Activated CD4-positive, alpha-beta T cell treated with anti-CD3 and anti-CD28 coated beads for 4 hours (primary cell): ENCODE measurements at places on chromosomes 12 and 14.

DNA sequence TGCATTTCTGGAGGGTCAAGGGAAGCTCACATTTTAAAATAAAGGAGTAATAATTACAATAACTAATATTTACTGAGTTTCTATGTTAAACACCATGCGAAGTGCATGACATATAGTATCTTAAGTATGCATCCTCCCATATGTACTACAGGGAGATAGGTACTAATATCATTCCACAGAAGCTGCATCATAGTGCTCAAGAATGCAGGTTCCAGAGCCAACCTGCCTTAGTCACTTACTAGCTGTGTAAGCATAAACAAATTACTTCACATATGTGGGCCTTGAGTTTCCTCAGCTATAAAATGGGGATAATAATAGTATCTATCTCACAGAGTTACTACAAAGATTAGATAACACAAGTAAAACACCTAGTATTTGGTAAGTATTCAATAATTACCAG is 18.3 kb downstream of the ARMH4 start:
- DNase-seq = no peak

DNA sequence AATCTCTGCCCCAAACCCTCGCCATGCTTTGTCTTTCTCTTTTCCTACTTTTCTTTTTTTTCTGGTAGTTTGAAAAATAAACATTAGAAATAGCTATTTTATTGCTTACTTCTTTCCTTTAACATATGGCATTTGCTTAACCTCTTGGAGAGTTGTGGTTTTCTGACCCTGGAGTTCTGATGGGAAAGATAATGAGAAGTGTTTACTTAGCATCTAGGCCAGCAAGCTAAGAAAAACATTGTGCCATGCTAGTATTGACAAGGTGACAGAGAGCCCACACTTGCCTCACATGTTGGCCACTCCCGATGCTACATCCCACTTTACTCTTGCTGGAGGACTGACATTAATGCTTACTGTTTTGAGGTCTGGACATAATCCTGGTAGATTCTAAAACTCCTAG is 886.2 kb downstream of the DIO2 start:
- no peak for DNase-seq

GRCh38 chr12:48329199-48329939 is 21.4 kb downstream of the ZNF641 start:
- DNase-seq = no peak

DNA sequence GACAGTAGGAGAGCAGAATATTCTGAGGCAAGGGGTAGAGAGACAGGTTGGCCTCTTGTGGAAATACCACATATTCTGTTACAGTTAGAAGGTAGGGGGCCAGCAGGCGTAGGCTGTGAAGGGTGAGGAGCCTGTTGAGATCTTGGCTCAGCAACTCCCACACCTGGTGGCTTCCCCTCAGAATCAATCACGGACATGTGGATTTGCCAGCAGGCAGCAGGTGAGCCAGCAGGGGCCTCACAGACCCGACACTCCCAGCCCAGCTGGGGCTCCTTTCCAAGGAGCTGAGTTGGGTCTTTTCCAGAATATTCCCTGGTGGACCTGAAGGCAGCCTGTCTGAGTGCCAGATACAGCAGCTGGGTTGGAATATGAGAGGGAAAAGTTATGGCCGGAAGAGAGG is 150.0 kb upstream of the CRY1 start:
- DNase-seq = no peak

- DNase-seq = no peak
Measured at GRCh38 chr12:41443690-41444089, 255.6 kb downstream of the PDZRN4 start.

DNA sequence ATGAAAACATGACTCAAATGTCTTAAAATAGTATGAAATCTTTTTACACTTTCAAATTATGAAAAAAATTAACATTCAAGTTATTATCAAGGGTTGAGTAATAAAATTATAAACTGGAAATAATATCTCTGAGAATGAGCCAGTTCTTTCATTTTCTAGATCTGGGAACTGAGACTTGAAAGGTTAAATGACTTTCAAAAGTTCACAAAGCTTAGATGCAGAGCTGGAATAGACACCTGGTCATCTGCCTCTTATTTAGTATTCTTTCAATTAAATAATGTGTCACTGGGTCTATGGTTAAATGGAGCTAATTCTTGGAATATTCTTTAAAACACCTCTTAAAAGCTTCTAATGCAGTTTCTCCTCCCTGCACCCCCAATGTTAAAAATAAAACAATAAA is 86.6 kb downstream of the CDK17 start:
- no peak for DNase-seq

DNA sequence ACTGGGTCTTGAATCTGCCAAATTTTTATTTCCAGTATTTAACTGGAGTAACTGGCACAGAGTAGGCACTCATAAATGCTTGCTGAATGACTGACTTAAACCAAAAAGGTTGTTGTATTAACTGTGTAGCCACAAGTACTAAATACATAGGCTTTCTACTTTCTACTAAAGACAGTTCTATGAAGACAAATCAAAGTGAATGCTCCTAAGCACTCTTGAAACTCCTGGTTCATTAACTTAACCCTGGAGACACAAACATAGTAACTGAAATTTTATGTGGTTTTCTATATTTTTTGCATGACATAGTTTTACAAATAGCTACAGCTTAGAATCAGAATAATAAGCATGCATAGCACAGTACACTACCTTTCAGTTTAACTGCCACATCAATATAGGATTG is 70.4 kb downstream of the TXNDC16 start:
- DNase-seq = no peak

GRCh38 chr14:89720076-89720687 is 234.3 kb downstream of the EFCAB11 start:
- peak; percentile 15 for DNase-seq

- DNase-seq = no peak
Measured at GRCh38 chr14:37553935-37554550, 41.0 kb downstream of the FOXA1 start.

DNA sequence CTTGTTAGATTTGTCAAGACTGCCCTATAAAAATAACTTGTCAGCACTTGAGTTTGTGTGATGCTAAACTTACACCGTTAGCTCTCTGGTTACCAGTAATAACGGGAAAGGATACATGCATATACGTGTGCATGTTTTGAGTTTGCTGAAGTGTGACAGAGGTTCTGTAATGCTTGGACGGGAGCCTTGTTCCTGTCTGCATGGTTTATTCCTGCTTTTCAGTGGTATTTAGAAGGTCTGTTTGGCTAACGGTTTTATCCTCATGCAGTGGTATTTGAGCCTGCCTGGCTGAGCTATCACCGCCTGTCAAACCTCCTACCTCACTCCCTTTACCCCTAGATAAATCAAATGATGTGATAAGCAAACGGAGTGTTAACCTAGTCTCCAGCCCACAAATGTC is 305.6 kb downstream of the GALC start:
- DNase-seq = no peak

DNA sequence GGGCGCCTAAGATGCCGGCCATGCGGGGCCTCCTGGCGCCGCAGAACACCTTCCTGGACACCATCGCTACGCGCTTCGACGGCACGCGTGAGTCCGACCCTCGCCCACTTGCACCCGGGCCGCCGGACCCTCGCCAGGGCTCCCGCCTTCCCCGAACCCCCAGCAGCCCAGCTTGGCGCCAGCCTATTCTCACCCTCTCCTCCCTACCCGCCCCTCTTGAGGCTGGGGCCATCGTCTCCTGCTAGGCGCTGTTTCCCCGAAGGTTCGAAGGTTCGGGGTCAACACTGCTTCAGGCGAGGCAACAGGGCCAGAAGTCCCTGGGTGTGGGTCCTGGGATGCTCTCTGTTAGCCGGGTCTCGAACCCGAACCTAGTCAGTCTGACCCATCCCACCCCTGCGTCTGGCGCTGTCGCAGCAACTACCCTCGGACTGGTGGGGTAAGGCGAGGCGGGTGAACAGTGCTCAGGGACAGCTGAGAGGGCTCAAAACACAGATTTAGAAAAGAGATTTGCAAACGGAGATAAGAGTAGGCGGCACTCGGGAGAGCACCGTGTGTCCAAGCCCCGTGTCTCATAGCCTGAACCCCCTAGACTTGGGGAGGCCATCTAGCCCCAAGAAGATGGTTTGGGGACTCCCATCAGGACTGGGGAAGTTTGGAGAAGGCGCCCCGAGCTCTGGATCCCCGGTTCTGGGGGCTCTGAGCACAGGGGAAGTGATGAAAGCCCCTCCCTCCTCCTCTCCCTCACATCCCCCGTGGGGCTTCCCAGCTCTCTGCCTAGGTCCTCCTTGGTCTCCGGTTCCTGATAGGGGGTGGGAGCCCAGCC is 787 bp downstream of the KCNH3 start:
- no peak for DNase-seq

- no peak for DNase-seq
Measured at GRCh38 chr12:31507966-31508365, 83.0 kb downstream of the DENND5B start.

- DNase-seq = no peak
Measured at GRCh38 chr14:50530358-50530757, 2.0 kb downstream of the MAP4K5 start.

DNA sequence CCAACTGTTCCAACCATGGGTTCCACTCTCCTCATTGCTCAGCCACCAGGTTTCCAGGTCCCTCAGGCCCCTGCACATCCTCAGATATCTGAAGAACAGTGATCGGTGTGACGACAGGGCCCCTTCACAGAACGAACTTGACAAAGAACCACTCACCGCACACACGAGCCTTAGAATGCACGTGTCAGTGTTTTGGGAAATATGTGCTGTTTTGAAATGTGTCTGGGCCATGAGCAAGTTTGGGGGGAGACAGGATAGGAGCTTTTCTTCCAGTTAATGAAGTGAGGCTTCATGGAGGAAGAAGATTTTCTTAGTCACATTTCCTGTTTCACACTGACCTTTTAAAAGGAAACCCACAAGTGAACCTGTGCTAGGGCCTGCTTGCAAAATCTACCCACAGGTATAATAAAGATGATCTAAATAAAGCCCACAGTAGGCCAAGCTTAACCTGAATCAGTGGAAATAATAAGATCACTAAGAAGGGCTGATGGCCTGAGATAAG is 58.6 kb downstream of the ZFP36L1 start:
- peak; percentile 62 for DNase-seq

- no peak for DNase-seq
Measured at GRCh38 chr14:77485256-77485655, 13.4 kb downstream of the ISM2 start.

DNA sequence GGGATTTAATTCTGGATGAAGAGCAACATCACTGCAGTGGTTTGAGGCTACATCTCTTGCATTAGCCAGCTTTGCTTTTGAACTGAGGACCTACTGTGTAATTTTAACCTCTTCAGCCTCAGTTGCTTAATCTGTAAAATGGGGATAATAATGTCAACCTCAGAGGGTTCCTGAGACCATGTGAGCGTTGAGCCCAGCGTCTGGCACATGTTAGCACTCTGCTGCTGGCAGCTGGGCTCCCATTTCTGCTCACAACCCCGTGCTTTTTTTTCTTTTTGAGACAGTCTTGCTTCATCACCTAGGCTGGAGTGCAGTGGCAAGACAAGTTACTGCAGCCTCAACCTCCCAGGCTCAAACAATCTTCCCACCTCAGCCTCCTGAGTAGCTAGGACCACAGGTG is 31.6 kb downstream of the TESC start:
- no peak for DNase-seq

DNA sequence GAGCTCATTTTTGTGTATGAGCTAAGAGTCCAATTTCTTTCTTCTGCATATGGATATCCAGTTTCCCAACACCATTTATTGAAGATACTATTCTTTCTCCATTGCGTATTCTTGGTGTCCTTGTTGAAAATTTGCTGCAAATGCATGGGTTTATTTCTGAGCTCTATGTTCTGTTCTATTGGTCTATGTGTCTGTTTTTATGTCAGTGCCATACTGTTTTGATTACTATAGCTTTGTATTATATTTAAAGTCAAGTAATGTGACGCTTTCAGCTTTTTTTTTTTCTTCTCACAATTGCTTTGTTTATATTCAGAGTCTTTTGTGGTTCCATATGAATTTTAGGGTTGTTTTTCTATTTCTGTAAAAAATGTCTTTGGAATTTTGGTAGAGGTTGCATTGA is 247.1 kb upstream of the TBX3 start:
- no peak for DNase-seq

DNA sequence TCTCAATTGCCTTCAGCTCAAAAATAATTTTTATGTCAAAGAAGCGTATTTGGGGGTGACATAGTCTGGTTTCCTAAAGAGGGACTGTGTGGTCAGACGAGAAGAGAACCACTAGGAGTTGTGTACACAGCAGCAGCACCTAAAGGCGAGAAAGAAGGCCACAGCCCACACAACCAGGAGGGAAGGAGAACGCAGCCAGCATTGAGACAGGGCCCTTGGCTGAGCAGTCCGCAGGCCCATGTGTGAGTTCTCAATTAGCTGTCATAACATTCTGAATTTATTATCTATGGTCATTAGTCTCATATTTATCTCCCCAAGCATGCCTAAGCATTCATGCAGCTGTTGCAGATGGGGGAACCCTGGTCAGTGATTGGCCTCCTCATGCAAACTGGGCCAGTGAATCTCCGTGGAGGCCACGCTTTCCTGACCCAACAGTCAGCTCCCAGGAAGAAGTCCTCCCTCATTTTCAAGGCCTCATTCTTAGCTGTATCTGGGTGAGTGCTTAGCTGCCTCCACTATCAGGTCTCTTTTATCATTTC is 81.2 kb upstream of the ATF7IP start:
- no peak for DNase-seq

GRCh38 chr14:104688505-104689108 is 811 bp upstream of the INF2 start:
- DNase-seq = no peak

DNA sequence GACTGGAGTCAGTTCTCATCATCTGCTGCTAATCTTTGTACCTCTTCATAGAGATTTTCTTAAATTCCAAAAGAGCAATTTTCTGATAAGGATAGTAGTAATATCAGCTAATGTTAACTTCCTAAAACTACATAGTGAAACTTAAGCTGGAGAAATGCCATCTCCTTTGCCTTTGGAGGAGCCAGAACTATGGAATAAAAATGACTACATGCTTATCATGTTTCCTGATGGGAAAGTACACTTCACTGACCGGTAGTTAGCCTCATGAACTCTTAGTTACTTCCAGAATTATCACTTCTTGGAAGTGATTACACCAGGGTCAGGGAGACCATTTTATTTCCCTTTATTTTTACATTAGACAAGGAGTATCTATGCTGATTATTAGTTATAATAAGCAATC is 1222.1 kb upstream of the TMEM132C start:
- DNase-seq = no peak

GRCh38 chr12:65152012-65152411 is 17.4 kb upstream of the LEMD3 start:
- no peak for DNase-seq

DNA sequence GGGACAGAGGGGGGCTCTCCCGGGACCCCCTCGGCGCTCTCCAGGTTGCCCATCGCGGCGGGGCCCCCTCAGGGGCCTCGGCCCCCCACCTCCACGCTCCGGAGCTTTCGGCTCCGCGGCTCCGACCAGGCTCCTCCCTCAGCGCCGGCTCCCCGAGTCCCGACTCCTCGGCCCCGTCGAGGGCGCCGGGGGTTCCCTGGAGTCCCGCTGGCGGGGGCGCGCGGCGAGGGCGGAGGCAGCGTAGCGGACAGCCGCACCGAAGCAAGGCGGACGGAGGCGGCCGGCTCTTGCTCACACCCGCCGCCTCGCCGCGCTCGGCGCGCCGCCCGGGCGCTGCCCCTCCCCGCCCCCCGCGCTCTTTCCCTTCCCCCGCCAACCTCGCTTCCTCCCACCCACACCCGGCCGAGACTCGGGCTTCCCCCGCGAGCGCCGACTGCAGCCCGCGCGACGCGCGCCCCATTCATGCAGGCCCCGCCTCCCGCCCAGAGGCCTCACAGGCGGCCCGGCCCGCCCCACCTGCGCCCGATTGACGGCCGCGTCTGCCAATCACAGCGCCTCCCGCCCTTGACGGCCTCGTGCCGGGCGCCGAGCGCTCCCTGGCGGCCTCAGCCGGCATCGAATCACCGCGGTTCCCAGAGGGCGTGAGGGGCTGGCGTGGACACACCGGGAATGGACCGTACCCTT is at the start of gene FMNL3:
TSS of gene FMNL3 (minus strand) at position 278 of the 684 bp plus-strand sequence. CDS start at position 53, 225 bp downstream.
- DNase-seq = peak; percentile 99
